ENCODE measurements at places on chromosomes 6 and 20. TPM values are rescaled to one million over a fixed set of nuclear protein-coding genes. Genes with fewer than 3 reads are reported as not detected.

DNA sequence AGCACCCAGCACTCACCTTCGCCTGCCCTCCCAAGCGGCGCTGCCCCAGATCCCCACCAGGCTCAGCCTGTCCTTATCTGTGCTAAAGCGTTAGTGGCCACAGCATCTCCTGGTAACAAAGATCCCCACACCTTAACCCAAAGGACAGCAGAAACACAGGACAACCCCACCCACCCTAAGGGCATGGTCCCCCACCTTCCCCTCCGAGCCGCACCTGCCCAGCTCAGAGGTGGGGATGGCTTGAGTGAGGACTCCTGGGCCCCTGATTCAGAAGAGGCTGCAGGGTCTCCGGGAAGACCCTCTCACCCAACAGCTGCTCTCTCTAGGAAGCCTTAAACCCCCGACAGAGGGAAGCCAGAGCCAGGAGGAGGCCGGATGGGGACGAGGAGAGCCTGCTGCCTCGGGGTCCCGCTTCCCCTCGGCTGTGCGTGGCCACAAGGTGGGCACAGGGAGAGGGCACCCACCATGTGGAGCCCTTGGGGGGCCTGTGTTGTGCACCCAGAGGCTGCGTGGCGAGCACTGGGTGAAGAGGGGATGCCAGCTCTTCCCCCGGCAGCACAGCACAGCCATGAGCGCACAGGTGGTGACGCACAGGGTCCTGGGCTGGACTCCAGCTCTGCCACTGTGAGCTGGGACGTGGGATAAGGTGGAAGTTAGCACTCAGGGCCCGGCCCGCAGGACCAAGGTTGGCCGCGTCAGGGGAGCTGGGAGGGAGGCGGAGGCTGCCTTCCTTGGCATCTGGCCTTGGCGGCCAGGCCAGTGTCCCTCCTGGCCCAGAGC, 31.9 kb upstream of the MRGBP start:
- DNase-seq = no peak

DNA sequence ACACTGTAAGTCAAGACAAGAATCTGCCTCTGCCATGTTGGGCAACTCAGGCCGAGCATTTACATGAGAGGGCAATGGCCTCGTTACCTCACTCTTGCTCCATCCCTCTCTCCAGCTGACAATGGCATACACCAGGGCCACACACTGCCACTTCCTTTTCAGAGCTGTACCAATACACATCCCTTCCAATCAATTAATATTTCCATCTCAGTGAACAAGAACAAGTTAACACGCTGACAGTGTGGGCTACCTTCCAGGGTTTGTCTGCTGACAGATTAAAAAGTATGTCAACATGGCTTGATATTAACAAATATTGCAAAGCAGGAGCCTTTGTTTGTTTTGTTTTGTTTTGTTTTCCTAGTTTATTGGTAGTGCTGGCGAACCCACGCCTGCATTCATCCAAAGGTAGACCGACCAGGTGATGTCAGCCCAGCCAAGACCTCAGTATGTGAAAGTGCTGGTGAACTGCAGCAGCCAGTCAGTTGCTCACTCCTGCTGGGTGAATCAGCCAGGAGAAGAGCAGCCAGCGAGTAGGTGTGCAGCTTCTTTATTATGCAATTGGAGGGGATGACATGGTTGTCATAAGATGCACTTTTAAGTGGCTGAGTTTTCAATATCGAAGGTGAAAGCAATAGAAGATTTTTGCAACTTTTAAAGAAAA, 487.3 kb upstream of the JARID2 start:
- no peak for DNase-seq

DNA sequence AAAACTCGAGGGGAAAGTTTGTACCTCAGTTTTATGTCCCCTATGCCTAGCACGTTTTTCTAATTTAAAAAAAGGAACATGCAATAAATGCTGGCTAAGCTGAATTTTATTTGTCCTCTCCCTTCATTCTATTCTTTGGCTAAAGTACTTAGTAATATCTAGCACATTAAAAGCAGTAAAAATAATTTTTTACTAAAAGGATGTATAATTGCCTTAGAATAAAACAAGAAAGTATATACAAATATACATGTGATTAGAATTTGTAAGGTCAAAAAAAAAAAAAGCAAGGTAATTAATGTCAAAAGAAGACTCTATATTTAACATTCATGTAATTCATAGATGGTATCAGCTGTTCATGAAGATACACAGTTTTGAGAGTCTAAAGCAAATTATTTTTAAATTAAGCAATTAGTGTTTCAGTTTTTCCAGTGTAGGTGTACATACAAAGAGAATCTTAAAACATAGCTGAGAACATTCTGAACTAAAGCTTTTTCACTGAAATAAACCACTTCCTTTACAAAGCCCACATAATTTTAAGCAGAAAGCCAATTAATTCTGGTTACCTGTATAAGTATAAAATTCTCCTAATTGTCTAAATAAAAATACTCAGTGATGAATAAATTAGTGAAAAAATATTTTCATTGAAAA, 32.4 kb downstream of the HBS1L start:
- DNase-seq = no peak

DNA sequence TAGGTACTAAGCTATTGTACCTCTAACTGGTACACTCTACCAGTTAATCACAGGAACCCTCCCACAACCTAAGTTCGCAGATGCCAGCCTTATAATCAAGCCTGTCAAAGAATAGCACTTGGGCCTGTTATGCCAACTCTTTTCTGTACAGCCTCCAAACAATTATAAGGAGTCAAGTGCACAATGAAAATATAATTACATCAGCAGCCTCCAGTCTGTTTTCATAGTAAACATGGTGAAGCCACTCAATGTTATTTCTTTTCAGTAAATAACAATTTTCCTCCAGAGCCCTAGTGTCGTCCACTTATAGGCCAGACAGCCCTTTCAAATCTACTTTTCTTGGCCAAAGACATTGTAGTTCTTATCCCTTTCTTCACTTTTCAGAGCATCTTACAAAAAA, 82.7 kb upstream of the CARMIL1 start:
- no peak for DNase-seq

Gene MUC21
- polyA plus RNA-seq = 0.05 TPM

DNA sequence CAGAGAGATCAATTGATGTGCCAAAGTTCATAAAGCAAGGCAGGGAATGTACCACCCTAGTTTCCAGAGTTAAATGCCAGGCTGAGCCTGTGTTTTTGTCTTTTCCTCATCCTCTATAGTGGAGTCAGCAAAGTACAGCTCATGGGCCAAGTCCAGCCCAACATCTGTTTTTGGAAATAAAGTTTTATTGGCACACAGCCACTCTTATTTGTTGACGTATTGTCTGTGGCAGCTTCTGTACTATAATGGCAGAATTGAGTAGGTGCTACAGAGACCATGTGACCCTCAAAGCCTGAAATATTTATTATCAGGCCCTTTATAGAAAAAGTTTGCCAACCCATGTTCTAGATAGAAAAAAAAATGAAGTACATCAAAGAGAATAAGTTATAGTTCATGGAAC, 187.0 kb downstream of the TSHZ2 start:
- DNase-seq = peak; percentile 51

DNA sequence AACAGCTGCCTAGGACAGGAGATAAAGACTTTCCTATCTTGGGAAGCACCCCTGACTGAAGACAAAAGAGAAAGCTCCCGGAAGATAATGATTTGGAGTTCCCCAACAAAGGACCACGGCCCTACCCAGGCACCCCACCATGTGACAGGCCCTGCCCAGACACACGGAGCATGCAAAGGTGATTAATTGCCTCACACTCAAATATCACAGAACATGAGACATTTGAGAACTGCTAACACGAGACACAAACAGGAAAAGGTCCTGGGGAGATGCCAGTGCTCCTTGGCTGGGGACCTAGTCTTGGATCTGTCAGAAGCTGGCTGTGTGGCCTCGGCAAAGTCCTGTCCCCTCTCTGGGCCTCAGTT, 82.5 kb upstream of the PTPN1 start:
- DNase-seq = no peak

Gene HLA-DPA1
- 44.8 TPM for polyA plus RNA-seq

- DNase-seq = no peak
Observed at GRCh38 chr6:147132889-147133288, 71.3 kb upstream of the STXBP5 start.

DNA sequence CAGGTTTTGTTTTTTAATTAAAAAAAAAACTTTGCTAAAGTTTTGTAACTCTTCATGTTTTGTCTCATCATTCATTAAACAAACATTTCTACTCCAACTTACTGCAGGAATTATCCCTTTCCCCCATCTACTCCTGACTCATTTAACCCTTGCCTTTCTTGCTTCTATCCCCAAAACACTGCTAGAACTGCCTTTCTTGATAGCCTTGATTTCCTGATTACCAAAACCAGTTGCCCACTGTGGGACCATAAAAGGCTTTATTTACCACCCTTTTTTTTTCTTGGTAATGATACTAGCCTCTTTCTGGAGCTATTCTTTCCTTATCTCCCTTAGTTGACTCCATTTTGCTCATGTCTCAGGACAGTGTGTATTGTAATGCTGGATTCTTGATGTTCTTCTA, 15.3 kb downstream of the AFDN start:
- no peak for DNase-seq

- no peak for DNase-seq
Observed at GRCh38 chr6:84453499-84453898, 226.1 kb upstream of the CEP162 start.

- no peak for DNase-seq
Observed at GRCh38 chr20:53129563-53129962, 157.4 kb downstream of the TSHZ2 start.

Gene NRSN1
- 0.22 TPM for polyA plus RNA-seq

Gene PSORS1C2
- polyA plus RNA-seq = 0.16 TPM

DNA sequence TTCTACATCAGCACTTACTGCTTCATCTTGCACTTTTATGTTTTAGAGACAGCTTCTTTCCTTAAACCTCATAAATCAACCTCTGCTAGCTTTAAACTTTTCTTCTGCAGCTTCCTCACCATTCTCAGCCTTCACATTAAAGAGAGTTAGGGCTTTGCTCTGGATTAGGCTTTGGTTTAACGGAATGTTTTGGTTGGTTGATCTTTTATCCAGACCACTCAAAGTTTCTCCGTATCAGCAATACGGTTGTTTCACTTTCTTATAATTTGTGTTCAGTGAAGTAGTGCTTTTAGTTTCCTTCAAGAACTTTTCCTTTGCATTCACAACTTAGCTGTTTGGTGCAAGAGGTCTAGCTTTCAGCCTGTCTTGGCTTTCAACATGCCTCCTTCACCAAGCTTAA, 40.4 kb downstream of the DNAAF9 start:
- no peak for DNase-seq

GRCh38 chr6:151384151-151384550, 7.2 kb downstream of the ZBTB2 start:
- DNase-seq = no peak

GRCh38 chr6:53818858-53819609, 24.2 kb downstream of the LRRC1 start:
- no peak for DNase-seq

DNA sequence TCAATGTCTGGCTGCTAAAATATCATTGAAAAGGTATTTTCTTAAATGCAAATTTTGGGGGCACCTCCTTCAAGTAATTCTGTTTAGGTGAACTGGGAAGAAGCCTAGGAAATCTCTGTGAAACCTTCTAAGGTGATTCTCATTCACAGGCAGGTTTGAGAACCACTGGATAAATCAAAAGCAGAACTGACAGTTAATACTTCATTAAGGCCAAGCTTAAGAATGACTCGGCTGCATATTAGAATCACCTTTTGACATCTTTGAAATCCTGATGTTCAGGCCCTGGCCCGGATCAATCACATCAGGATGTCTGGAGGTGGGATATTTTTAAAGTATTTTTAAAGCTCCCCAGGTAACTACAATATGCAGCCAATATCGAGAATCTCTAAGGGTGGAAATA, 50.6 kb downstream of the FKBP1C start:
- DNase-seq = no peak

DNA sequence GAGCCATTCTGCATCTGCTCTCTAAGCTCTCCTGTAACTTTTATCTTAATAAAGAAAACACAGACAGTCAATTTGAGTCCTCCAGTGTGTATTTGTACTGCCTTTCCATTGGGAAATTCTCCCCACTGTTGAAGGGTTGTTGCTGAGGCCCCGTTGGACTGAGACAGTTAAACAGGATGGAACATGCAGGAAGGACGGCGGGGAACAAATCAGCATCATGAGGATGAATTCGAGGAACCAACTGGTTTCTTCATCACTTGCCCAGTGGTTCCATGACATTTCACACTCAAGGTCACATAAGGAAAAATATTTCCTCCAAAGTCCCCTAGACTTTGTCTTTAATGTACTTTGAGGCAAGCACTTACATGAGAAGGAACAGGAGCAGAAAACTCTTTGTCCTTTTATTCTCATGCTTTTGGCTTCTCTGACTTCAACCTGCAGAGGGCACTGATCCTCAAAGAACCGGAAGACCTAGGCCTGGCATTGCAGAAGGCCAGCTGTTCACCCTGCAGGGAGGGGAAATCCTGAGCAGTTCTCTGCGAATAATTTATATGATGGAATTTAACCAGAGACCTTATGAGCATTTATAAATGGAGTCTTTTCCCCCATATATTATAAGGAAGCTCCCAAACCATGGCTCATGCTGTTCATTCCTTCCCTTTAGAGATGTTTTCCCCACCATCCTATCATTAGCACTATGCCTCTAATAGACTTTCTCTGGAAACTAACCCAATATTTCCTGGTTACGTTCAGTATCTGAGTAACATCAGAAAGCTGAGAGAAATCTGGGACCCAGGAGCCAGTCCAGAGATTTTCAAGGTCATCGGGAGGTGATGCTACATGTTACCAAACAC, 55.2 kb upstream of the ADGRF1 start:
- peak; percentile 55 for DNase-seq

DNA sequence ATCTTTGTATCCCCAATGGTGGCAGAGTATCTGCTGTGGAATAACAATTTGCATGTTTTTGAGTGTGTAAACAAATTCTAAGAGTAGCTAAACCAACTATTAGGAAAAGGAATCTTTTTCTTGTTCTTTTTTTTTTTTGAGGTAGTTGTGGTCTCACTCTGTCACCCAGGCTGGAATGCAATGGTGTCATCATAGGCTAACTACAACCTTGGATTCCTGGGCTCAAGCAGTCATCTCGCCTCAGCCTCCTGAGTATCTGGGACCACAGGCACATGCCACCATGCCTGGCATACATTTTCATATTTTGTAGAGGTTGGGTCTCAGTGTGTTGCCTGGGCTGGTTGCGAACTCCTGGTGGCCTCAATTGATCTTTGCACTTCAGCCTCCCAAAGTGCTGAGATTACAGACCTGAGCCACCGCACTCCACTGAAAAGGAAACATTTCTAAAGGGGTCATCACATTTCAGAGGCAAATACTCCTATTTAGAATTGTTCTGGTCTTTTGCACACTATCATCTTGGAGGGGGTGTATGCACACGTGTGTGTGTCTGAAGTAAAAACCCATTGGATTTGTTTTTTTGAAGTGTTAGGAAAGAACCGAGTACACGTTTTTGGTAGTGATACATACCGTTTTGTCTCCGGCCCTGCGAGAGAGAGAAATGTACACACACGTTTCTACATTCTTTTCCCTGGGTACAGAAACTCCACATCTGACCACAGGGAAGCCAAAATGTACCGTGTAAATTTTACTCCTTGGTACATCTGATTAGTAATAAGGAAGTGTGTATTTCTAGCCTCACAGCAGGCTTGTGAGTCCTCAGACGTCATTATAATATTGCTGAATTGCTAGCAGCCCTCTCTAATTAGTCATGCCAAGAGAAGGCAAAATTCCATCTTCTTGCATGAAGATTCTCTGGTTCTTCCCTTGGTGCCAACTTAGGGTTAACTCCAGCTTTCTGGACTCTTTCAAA, 183.6 kb downstream of the JARID2 start:
- no peak for DNase-seq

- DNase-seq = no peak
Observed at GRCh38 chr6:44933108-44933507, 395.0 kb upstream of the RUNX2 start.

GRCh38 chr20:51220293-51220706, 197.4 kb upstream of the KCNG1 start:
- DNase-seq = no peak

Gene PACSIN1
- polyA plus RNA-seq = 0.76 TPM

- DNase-seq = no peak
Observed at GRCh38 chr6:33118525-33119123, 42.8 kb downstream of the HLA-DPB1 start.

Measured in right lung (tissue), 10 donors.